Activated CD4-positive, alpha-beta T cell treated with anti-CD3 and anti-CD28 coated beads for 24 hours (primary cell): ENCODE measurements at places on chromosomes 2 and 18.

DNA sequence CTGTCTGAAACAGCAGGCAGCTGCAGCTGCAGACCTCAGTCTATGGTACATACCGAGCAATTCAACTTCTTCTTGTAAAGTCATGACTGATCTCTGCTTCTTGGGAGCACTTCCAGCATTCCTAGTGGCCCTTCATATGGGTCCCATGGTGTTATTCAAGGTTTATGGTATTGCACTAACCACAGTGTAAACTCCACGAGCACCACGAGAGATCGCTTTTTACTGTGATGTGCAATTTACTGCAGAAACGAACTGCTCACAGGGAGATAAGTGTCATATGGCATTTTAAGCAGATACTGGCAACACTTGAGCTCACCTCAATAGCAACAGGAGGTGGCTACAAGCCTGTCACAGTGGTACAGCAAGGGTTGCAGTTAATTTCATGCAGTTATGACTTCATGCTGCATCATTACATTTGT is 38.6 kb upstream of the SH3BP4 start:
- DNase-seq, result no peak

DNA sequence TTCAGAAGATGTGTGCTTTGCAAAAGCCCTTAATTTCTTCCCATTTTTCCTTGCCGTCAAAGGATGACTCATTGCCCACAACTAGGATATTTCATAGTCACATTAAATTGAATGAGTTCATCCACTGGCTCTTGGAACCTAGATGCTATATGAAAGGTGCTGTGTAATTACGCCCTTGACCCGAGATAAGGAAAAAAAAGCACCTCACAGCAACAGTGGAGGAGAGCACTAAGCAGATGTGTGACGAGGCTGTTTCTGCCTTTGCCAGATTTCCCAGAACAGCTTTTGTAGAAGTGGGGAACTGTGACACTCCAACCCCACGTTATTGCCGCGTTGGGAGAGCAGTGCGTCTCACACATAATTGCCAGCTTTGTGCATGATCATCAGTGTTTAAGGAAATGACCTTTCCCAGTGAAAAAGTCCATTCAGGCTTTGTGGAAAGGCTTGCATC is 33.3 kb upstream of the TMEM87B start:
- DNase-seq, result no peak

- DNase-seq, result no peak
Measured at GRCh38 chr2:74199871-74200305, 1.5 kb downstream of the MTHFD2 start.

GRCh38 chr2:2831633-2832032 is 500.6 kb upstream of the MYT1L start:
- DNase-seq, result no peak

DNA sequence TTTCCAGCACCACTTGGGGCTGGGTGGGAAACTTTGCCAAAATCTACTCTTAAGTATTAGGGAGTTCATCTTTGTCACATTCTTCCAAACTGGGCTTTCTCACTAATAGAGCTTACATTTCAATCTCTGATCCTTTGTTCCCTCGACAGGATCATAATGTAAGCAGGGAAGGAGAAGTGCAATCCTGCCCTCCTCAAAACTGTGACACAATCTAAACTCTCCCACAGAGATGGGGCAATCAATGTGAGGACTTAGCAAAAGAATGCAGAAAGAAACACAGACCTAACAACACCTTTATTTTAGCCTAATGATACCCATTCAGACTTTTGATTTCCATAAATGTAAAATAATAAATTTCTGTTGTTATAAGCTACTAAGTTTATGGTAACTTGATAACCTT is 40.8 kb downstream of the DSEL start:
- DNase-seq, result no peak

DNA sequence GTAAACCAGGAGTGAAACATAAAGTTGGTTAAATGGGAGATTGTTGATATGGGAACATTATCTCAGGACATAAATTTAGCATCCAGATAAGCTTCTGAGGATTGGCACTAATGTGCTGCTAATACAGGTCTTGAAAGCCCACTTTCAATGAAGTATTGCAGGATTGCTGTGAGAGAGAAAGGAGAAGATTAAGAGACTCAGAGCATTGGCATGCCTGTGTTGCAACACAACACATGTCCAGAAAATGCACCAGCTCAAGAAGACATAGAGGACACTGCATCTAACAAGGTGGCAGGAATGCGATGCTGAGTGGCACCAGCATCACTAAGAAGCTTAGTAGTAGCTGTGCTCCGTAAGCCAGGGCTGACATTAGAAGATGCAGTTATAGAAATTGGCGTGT is 728.9 kb downstream of the SUCLG1 start:
- no peak for DNase-seq

- DNase-seq, result peak; percentile 50
Measured at GRCh38 chr2:112541315-112542122, 746 bp upstream of the POLR1B start.

DNA sequence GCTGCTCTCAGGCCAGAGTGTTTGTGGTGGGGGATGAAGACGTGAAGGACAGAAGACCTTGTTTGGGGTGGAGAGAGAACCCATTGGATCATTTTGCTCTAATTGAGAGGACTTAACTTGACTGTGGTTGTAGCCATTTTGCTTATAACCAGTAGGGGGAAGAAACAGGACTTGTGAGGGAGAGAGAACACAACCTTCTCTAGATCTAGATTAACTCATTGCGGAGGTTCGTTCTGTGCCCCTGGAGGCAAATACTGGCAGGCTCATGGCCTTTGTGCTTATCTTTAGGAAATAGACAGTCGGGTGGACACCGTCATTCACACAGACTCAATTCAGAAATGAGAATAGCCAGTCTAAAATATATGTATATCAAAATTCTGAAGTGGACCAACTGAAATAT is 147.0 kb upstream of the LHCGR start:
- DNase-seq, result no peak

DNA sequence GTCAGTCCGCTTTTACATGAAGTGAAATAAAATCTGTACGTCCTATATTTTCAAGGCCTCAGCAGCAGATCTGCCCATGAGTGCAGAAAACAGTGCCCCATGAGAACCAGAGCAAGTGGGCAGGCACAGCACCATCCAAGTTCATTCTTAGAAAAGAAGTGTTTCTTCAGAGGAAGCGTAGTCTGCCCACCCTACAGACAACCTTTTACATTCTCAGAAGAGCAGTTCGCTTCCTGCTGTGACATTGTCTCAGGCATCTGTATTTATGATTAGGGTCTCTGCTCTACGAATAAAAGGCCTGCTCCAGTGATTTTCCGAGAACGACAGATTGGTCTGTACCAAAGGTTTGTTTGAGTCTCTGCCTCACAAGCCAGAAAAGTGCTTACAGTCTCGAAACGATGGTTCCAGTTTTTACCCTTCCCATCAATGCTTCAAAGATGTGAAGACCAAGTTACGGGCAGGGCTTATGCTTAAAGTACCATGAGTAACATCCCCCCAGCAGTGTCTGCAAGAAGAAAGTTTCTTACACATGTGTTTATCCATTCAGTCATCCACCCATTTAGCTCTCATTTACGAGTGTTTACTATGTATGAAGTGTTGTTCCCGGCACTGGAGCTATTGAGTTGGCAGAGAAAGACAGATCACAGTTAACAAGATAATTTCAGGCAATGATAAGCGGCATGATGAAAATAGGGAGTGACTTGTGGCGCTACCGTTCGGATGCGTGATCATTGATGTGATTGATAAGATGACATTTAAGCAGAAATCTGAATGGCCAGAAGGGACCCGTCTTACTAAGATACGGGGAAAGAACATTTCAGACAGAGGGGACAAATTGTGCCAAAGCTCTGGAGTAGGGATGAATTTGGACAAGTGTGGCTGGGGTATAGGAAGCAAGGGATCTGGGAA is 31.4 kb upstream of the CTLA4 start:
- DNase-seq, result no peak

- DNase-seq, result no peak
Measured at GRCh38 chr18:50218432-50219197, 23.7 kb upstream of the MYO5B start.

DNA sequence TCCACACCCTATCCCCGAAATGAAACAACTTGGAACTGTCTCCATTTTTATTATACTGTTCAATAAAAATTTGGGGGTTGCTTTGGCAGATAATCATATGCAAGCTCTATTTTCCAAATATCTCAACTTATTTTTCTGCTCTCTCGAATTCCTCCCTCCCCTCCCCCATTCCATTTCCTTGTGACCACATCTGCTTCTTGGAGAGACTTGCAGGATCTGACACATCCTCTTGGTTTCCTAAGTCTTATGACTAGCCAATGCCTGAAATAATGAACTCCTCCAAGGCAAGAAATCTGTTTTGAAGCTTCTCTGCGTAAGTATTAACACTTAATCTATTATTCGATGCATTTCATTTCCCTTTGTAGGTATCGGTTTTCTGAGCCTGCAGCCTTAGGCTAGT is 16.1 kb downstream of the TGIF1 start:
- DNase-seq, result no peak

- no peak for DNase-seq
Measured at GRCh38 chr2:229083606-229084340, 187.3 kb downstream of the PID1 start.

DNA sequence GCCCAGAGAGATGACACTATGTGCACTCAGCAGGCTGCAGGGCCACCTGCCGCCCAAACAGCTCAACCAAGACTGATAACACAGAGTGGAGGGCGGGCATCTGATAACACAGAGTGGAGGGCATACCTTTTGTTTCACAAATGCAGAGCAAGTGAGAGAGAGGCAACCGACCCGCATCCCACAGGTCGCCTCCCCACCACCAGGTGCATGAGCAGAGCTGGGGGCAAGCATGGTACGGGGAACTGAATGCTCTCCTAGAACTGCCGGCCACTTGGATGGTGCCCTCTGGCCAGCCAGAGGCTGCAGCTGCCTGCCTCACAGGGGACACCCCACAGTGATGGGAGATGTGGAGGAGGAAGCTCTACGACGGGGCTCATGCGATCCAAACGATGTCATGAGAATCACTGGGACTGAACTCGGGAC is 49.5 kb downstream of the ANO7 start:
- no peak for DNase-seq

DNA sequence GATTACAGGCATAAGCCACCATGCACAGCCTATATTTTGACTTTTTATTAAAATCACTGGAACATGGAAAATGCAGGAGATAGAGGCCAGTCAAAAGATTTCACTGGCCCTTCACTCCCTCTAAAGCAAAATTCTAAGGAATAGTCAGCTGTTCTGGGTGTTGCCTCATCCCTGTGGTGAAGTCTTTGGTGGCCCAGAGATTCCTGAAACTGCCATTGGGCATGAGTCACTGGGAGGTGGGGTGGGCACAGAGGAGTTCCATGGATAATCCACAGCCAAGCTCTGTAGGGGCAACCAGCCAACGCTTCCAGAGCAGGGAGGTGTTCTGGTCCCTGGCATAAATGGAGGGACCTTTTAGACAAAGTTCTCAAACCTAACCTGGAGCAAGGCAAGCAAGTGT is 89.7 kb upstream of the TTC39C start:
- no peak for DNase-seq

DNA sequence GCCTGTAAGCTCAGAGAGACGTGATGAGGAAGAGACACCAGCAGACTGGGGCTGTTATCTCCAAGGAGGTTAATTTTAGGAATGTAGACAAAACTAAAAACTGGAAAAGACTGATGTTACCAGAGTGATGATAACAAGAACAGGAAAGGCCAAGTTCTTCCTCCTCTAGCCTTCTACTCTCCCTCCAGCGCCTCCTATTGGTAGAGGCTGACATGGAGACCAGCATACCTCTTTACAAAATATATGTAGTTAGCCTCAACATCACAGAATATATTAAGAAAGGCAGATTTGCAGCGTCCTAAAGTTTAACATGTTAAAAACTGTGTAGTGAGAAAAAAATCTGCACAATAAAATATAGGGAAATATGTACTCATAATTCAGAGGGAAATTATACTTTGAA is 66.0 kb downstream of the TCF4 start:
- peak; percentile 10 for DNase-seq

- no peak for DNase-seq
Measured at GRCh38 chr2:212547716-212548454, 9.3 kb upstream of the ERBB4 start.

DNA sequence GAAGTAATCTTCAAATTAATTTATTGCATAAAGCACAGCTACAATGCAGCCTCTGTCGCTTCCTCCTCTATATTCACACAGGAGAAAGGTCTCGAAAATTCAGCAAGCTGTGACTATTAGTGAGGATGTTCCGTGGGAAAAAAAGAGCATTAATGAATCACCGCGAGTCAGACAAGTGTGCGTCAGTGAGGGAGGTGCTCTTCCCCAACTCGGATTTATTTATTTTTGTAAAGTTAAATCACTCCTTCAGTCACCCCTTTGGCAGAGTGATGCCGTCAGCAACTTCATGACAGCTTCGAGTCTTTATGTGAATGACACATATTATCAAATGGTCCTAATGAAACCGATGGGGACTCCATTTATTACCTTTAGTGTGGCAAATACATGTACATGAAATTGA is 648.9 kb upstream of the SALL3 start:
- no peak for DNase-seq

DNA sequence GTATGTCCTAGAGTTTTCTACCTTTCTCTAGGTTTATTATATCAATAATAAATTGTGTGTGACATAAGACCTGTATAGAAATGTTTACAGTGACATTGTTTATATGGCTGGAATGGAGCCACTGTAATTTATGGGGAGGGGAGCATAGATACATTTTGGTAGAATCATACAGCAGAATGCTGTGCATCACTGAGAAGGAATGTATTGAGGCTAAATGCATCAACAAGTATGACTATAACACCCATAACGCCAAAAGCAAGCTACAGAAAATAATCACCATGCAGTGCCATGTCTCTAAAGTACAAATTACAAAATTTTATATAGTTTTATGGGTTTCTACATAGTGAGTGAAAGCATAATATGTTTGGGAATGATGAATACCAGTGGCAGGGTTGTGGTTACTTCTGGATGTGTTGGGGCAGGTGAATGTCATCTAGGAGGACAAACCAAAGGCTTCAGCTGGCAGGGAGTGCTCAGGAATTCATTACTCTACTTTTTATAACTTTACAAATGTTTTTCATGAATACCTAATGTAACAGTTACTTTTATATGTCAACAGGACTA is 226.0 kb upstream of the NETO1 start:
- no peak for DNase-seq
